ENCODE measurements at places on chromosomes 3 and 15.

GRCh38 chr3:30695302-30696061 lies 89.1 kb downstream of the TGFBR2 start:
- DNase-seq, result no peak

GRCh38 chr15:79381593-79381992 lies 50.5 kb upstream of the MINAR1 start:
- no peak for DNase-seq

DNA sequence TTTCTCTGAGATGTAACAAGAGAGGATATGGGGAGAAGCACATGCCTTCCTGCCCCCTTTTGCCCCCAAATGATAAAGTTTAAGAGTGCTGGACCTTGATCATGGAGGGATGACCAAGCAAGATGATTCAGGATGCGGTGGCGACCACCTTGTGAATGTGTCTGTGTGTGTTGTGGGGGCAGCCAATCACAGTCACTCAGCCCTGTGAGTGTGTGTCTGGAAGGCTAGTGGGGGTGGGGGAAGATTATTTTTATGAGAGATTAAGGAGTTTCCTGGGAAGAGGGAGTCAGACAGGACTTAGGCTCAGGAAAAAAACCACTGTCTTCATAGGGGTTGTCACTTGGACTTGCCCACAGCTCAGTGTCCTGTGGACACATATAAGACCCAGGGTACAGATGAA lies 57.8 kb upstream of the KY start:
- no peak for DNase-seq

DNA sequence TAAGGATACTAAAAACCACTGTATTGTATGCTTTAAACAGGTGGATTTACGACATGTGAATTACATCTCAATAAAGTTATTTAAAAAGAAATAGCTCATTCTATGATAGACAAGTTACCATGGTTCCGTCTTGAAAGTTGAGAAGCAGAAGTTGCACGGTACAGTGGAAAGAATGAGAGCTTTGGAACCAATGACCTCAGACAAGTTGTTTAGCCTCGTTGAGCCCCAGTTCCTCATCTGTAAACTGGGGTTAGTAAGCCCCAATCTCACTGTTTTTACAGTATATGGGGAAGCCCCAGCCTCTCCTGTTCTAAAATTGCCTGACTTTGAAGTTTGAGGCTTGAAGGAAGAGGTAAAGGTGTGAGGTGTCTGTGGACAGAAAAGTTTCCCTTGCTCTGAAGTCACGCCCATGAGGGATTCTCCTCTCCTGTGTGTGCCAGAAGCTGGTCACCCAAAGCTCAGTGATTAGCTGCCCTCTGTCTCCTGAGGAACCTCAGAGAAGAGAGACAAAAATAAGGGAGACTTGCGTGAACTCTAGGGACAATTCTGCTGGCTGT lies 10.0 kb downstream of the CRYGS start:
- no peak for DNase-seq

DNA sequence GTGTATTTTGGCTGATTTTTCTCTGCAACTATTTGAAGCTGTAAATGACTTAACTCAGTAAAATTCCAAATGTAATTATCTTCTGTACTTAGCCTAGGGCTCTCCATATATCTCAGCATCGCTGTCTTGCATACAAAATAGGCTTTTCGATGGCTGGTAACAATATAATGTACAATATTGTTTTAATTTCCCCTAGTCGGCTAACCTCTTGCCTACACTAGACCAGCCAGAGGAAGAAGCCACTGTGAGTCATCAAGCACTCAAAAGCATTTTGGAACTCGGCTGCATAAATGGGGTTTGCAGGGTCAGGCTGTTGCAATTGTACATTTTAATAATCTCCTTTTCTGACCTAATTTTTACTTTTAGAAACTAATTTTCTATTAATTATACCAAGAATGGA lies 583.8 kb downstream of the FOXP1 start:
- no peak for DNase-seq

GRCh38 chr3:72633121-72633520 lies 215.1 kb downstream of the SHQ1 start:
- no peak for DNase-seq

DNA sequence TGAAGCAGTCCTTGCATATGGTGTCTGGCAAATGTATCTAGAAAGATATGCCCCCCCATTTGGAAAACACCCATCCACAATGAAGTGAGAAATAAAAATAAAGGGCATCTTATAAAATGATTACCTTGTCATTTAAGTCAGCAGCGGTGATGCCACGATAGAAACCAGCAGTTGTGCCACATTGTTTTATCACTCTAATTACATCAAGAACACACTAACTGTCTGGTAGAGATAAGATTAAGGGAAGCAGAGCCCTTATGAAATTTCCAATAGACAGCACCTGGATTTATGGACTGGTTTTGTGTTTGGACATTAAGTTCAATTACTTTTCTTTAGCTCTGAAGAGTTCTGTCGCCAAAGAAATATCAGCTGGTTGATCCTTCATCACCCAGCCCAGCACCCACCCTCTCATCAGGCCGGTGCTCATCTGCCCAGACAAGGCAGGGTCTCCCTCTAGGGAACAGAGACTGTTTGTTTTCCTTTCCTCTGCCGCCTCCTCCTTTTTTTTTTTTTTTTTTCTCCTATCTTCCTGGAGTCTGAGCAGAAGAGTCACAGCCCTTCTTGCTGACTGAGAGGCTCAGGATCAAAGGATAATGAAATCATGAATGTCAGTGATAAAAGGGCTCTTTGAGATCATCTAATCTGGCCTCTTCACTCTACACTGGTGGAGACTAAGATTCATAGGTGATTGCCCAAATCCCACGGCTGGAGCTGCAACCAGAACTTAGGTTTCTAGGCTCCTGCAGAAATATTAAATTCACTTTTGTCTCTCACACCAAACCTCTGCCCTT lies 464.1 kb downstream of the NTRK3 start:
- no peak for DNase-seq

DNA sequence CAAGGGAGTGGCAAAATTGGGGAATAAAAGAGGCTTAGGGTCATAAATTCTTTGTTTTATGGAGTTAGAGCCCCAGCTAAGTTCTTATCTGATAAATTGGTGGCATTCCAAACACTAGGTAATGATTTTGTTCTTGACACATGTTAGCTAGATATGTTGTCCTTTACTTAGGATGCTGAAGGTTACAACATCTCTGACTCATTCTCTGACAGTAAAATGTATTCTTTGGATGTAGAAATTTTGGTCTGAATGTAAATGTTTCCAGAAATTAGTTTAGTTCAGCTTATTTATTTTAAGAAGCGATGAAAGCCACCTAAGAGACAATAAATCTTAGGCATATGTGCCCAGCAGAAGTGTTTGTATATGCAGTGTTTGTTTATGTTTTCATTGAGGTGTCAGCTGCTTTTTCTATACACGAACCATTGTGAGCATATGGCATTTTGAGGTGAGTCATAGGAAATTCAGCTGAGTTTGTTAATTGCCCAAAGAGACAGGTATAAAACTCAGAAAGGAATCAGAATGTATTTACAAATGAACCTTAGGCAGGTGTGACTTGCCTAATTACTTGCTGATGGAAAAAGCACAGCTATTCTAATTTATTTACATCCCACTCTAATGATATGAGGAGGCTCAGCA lies 247.7 kb downstream of the AGBL1 start:
- no peak for DNase-seq

DNA sequence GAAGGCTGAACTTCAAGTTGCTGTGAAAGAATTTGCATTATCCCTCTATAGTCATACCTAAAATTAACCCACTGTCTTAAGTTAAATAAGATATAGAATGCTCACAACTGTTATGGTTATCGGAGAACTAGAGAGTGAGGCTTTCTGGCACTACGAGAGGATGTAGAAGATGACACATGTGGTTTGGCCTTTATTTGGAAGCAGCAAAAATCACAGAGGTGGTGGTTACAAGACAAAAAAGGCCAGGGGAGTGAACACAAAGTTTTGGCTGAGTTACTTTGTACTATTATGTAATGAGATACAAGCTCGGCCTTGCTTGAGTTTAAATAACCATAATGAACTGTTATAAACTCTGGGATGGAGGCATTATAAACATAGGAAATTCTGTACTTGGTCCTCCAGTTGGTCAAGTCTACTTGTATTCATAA lies 78.3 kb upstream of the ICE2 start:
- no peak for DNase-seq

- DNase-seq, result no peak
Measured at GRCh38 chr3:27521179-27521871, 37.1 kb upstream of the SLC4A7 start.

DNA sequence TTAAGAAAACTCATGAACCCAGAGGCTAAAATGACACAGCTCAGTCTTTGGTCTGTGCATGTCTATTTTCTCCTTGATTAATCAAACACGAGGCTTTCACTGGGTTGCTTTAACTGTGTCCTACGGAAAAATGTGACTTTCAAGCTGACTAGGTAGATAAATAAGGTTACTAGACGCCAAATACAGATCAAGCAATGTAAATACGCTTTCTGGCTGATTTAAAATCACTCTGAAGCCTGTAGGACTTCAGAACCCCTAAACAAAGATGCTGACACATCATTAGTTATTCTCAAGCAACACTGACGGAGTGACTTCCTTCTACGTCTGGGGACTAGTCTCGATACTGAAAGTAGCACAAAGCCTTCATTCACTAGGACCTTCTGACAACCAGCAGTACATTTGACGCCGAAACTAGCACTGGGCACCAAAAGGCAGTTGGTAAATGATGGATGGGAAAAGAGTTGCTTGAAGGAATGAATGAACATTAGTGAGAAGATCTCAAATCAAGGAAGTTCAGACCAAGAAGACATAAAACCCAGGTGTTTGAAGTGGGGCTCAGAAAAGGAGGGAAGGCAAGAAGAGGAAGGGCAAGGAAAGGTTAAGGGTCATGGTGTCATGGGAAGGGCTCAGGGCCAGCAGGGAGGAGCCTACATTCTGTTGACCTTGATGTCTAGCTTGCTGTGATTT lies 67.1 kb upstream of the CDV3 start:
- DNase-seq, result no peak

GRCh38 chr15:75694241-75695182 lies 18.1 kb downstream of the CSPG4 start:
- DNase-seq, result peak; percentile 65

DNA sequence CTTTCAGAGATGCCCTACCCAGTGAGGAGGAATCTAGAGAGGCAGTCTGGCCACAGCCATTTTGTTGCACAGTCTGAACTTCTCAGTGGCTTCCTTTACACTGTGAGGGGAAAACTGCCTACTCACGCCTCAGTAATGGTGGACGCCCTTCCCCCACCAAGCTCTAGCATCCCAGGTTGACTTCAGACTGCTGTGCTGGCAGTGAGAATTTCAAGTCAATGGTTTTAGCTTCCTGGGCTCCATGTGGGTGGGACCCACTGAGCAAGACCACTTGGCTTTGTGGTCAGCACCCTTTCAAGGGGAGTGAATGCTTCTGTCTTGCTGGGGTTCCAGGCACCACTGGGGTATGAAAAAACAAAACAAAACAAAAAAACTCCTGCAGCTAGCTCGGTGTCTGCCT lies 663.2 kb upstream of the ZNF385D start:
- DNase-seq, result no peak

DNA sequence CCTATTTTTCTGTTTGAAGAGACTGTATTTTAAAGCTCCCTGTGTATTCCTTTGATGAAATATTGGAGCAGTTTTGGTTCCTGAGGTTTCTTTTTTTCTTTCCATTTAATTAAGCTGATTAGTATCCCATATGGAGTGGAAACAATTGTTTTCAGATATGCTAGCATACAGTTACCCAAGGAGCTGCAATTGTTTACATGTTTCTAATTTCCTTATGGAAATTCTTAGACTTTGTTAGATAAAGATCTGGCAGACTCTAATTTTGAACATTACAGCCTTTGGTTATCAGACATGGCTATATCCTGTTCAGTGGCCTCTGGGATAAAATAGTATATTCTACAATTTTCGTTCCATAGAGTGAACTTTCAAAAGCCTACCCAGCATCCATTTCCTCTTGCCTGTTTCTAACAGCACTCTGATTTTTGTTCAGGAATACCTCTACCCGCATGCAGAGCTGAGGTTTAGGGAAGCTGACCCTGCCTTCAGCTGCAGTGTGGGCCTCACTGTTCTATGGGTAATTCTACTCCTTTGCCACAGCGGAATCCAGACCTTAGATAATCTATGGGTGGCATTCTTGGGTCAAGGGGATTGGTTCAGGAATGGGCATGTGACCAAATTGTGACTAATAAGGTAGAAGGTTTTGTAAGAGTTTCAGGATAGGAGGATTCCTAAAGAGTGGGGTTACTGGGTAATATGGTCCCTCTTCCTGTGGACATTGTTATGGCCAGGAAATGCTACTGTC lies 161.1 kb upstream of the ANKRD28 start:
- DNase-seq, result no peak

DNA sequence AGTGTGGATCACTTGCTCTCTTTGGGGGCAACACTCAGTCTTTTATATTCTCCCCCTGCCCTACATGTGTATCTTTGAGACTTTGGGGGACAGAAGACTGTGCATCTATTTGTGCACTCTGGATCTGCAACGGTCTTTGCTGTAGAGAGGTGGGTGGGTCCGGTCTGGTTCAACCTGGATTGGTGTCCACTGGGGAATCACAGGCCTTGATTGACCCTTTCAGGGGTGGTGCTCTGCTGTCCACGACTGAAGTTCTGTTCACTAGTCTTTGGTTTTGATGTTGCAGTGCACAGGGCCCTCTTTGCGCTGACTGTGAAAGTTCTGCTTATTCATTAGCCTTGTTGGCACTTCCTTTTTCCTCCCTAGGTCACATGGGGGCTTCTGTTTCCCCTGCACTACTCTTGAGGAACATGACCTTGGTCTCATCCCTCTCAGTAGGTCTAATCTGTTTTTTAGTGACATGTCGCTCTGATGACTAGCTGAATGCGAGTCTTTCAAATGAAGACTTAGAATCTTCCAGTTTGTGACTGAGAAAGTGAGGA lies 284.2 kb downstream of the SV2B start:
- DNase-seq, result no peak

GRCh38 chr3:115146418-115147328 lies at the start of gene ZBTB20:
TSS of gene ZBTB20 (minus strand) at chr3:115147288.
- peak; percentile 69 for DNase-seq

GRCh38 chr15:51380999-51381806 lies 39.7 kb downstream of the GLDN start:
- DNase-seq, result peak; percentile 49

GRCh38 chr3:110414855-110415254 lies 656.8 kb upstream of the NECTIN3 start:
- DNase-seq, result no peak
